H54 (cell line): ENCODE measurements at places on chromosomes 6 and 20.

- DNase-seq, result no peak
These were observed 10.1 kb downstream of the LSM14B start for GRCh38 chr20:62132421-62132820.

GRCh38 chr6:109701221-109701620 is 10.1 kb downstream of the FIG4 start:
- DNase-seq, result no peak

DNA sequence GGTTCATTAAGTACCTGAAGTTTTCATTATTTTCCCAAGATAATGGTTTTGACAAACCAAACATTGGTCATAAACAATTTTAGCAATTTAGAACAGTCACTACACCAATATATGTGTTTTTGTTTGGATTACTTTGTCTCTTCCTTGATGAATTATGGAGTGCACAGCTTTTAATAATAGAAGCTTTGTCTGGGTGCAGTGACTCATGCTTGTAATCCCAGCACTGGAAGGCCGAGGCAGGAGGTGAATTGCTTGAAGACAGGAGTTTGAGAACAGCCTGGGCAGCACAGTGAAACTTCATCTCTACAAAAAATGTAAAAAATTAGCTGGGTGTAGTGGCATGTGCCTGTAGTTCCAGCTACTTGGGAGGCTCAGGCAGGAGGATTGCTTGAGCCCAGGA is 89.4 kb upstream of the ANKEF1 start:
- no peak for DNase-seq

GRCh38 chr6:72559067-72559466 is 62.8 kb upstream of the KCNQ5 start:
- DNase-seq, result no peak

- no peak for DNase-seq
These were observed 14.0 kb upstream of the RUNX2 start for GRCh38 chr6:45314146-45314545.

DNA sequence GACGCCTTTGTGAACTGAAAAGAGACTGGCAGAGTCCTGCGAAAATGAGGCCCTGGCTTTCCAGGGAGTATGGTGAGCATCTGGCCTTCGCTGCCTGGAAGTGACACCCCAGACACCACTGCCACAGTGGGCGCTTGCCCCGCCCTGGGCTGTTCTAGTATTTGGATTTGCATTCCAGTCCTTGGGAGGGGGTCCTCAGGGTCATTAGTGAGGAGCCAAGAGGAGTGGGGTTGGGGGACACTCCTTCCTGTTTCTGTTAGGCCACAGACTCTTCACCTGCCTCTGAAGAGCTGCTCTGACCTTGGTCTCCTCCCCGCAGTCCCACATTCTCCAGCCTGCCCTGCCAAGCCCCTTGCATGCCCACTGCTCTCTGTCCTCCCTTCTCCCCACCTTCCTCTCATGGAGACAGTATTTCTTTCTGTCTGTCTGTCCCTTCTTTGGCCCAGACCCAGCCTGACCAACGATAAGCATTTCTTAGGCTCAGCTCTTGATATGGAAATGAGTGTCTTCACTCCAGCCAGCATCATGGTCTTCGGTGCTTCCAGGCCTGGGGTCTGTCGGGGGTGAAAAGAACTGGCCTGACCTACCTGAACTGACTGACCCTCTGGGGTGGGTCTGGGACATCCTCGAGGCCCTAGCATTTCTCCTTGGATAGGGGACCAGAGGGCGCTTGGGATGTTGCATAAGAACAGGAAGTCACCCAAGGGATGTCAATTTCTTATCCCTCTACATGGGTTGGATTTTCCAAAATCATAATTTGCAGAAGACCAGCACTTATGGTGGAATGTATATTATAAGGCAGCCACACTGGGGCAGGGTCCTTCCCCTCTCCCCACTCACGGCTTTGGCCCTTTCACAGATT is 19.4 kb downstream of the SLC9A8 start:
- no peak for DNase-seq

DNA sequence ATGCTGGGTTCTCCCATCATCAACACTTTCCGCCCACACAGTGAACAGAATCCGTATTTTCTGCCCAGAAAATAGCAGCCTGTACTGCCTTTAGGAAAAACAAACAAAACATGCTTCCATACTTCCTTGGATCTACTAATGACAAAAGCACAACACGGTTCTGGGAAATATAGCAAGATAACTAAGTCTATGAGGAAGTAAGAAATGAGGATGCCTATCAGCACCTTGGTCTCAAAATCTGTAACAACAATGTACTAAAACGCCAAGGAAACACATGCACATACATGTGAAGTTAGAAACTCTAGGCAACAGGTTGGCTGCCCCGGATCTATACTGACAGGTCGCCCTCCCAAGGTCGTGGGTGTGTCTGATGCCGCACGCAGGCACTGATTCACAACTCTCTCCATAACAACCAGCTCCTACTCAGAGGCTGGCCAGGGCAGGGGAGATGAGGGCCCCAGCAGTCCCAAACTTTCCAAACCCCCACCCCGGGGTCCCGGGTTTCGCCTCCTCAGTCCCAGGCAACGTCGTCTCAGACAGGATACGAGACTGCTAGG is 710 bp downstream of the BTBD9 start:
- peak; percentile 49 for DNase-seq
